ENCODE measurements at places on chromosomes 12 and 14.

- no peak for DNase-seq
These were observed 51.3 kb upstream of the RERGL start for GRCh38 chr12:18141048-18141982.

- DNase-seq: no peak
These were observed 5.6 kb upstream of the SYNJ2BP start for GRCh38 chr14:70422538-70422937.

GRCh38 chr12:131912518-131913274 is 16.4 kb upstream of the PUS1 start:
- no peak for DNase-seq

DNA sequence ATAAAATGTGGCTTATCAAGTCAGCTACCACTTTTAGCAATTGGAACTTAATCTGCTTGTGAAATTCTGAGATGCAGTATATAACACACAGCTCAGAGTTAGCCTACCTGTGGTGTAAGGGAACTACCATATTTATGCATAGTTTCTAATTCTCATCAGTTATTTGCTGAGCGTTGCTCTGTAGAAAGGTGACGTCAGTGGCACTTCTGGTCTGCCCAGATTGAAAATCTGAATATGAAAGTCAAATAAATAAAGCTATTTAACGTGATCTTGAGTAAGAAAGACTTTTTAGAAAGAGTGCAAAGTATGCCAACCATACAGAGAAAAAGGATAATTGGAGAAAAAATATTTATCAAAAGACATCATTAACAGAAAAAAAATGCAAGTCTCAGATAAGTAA is 938.9 kb upstream of the NOVA1 start:
- DNase-seq: no peak

DNA sequence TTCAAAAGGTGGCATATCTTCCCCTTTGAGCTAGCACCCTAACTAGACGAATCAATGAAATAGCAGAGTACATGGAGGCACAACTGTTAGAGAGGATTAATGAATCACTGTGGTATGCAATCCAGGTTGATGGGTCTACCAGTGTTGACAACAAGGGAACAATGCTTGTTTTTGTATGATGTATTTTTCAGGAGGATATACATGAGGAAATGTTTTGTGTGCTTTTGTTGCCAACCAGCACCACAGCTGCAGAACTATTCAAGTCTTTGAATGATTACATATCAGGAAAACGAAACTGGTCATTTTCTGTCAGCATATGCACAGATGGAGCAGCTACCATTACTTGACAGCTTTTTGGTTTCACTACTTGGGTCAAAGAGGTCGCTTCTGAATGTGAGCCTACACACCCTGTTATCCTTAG is 142.6 kb downstream of the GPHN start:
- no peak for DNase-seq

DNA sequence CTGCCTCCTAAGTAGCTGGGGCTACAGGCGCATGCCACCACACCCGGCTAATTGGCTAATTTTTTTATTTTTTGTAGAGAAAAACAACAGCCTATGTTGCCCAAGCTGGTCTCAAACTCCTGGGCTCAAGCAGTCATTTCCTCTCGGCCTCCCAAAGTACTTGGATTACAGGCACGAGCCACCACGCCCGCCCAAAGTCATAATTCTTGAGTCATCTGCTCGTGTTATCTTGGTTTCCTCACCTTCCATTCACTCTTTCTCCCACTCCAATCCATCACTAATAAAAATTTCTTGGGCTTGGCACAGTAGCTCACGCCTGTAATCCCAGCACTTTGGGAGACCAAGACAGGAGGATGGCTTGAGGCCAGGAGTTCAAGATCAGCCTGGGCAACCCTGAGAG is 32.0 kb downstream of the ITGA7 start:
- DNase-seq: no peak

DNA sequence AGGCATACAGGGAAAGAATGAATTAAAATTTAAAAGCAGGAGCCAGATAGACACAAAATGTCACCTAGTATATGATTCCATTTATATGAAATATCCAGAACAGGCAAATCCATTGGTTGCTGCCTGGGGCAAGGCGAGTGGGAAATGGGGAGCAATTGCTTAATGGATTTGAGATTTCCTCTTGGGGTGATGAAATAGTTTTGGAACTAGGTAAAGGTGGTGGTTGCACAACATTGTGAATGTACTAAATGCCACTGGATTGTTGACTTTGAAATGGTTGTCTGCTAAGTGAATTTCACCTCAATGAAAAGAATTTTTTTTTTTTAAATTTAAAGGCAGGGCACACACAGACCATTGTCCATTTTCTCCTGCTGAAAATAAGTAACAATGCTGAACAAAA is 61.9 kb downstream of the ABCC9 start:
- DNase-seq: no peak

GRCh38 chr12:10901427-10901826 is 7.9 kb downstream of the TAS2R13 start:
- no peak for DNase-seq
